ENCODE measurements at places on chromosomes 1 and 21.

GRCh38 chr1:28577738-28578536 lies 14.1 kb upstream of the RAB42 start:
- DNase-seq: no peak

- DNase-seq: peak; percentile 90
Observed at GRCh38 chr21:38310646-38311485, 54.1 kb downstream of the KCNJ15 start.

DNA sequence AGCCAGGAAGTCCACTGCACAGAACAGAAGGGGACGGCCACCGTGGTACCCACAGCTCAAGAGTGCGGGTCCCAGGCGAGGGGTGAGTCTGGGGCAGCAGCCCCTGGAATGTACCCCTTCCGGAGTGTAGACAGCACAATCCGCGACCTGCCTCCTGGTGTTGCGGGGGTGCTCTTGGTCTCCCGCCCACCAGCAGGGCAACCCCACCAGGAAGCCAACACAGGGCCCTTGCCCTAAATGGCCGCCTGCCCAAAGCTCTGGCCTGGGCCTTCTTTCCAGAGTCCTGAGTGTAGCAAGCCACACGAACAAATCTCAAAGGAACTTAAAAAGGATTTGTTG lies 1.1 kb upstream of the SLC19A1 start:
- no peak for DNase-seq

GRCh38 chr1:54163573-54163972 lies 10.8 kb upstream of the CDCP2 start:
- DNase-seq: no peak
